Kidney (tissue), 22 donors: ENCODE measurements at places on chromosomes 1 and 21.

- H3K27ac ChIP-seq: no peak overlapping the region
- no peak for DNase-seq
- H3K36me3 ChIP-seq: no peaks in the 10 kb centered on the region
Observed at GRCh38 chr1:76876655-76877395, 9.5 kb downstream of the ST6GALNAC5 start.

DNA sequence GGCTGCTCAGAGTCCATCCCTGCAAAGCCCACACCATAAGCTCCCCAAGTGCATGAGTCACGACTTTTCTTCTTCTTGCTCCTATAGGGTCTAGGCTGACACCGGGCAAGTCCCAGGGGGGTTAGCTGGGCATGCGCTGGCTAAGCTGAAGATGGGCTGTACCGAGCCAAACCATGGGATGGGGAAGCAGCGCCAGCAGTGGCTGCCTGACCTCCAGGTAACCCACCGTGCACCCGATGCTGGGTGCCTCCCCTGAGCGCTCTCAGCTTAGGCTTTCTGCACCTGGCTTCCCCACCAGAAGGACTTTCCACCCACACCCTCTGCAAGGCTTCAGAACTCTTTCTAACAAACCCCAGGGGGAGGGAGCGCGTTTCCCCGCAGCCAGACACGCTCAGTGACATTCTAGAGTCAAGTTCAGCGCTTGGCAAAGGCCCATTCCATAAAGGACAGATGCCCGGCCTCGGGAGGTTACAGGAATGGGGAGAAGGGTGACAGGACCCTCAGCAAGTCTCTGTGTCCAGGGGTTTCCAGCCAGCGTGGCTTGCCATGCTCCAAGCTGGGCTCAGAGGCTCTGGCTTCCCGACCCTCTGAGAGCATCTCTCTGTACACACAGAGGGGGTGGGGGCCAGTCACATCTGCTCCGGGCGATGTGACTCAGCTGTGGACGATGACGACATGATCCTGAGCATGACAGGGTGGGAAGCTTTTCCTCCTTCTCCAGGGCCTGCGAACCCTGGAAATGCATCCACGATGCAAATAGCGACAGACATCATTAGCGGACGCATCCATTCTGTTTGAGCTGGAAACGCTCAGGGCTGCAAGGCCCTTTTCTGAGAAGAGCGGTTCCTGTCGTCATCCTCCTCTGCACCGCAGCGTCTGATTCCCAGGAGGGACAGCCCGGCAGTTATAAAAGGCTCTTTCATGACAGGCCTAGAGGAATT is 107.8 kb downstream of the SIK1 start:
- H3K27me3 ChIP-seq: no peaks in the 10 kb centered on the region
- DNase-seq: no peak
- no peak overlapping the region for H3K4me3 ChIP-seq
- H3K36me3 ChIP-seq: no peaks in the 10 kb centered on the region

- no peaks in the 10 kb centered on the region for H3K36me3 ChIP-seq
- no peak for DNase-seq
- H3K27ac ChIP-seq: no peak overlapping the region
- no peaks in the 10 kb centered on the region for H3K27me3 ChIP-seq
- H3K4me3 ChIP-seq: peak overlapping the region; percentile 30
- no peaks in the 10 kb centered on the region for H3K4me1 ChIP-seq
Observed at GRCh38 chr1:19811206-19811851, 3.8 kb downstream of the RNF186 start.

- no peak overlapping the region for H3K27ac ChIP-seq
- H3K4me1 ChIP-seq: no peaks in the 10 kb centered on the region
- DNase-seq: no peak
- no peaks in the 10 kb centered on the region for H3K36me3 ChIP-seq
Observed at GRCh38 chr1:106831511-106831910, 225.0 kb upstream of the PRMT6 start.

GRCh38 chr21:36582271-36582670 is 102.3 kb upstream of the CLDN14 start:
- no peaks in the 10 kb centered on the region for H3K36me3 ChIP-seq
- H3K4me3 ChIP-seq: no peak overlapping the region
- no peak for DNase-seq
- H3K27me3 ChIP-seq: no peaks in the 10 kb centered on the region
- no peak overlapping the region for H3K27ac ChIP-seq

DNA sequence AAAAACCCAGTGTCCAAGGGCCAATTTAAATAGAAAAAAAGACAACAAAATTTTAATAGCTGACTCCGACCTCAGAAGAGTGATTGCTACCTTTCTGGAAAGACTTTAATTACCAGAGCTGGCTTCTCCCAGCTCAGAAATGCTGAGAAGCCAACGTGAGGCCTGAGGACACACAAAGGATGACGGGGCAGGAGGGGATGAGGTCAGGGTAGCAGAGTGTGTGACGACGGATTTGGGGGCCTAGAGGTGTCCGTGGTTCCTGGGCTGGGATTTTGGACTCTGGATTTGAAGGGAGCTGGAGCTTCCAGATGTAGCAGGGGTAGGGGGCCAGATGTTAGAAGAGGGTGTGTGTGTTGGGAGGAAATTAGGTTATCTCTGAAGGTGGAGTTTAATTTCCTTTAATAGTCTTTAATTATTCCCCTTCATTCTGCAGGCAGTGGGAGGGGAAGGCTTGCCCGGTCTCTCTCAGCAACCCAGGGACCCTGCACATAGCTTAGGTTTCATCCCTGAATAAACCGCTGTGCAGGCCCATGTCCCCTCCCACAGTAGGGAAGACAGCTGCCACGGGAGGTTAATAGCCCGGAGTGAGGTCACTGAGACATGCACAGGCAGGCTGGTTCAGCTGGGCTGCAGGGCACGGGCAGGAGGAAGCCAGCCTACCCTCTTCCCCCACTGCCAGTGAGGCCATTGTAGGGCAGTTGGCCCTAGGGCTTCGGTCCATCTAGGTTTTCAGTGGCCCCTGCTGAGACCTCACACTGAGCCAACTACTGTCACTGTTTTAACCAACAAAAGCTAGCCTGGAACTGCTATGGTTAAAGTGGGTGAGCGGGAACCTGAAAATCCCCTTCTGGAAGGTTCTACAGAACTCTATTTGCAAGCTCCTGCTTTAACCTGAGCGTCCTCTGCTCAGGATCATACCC is 3.8 kb upstream of the PADI3 start:
- H3K36me3 ChIP-seq: no peaks in the 10 kb centered on the region
- H3K27ac ChIP-seq: no peak overlapping the region
- no peak overlapping the region for H3K4me3 ChIP-seq
- DNase-seq: peak; percentile 88
- H3K27me3 ChIP-seq: peaks cover 7% of the 10 kb centered on the region
- no peaks in the 10 kb centered on the region for H3K4me1 ChIP-seq

- H3K4me3 ChIP-seq: no peak overlapping the region
- no peaks in the 10 kb centered on the region for H3K27me3 ChIP-seq
Observed at GRCh38 chr21:42533306-42533962, 19.8 kb downstream of the SLC37A1 start.

DNA sequence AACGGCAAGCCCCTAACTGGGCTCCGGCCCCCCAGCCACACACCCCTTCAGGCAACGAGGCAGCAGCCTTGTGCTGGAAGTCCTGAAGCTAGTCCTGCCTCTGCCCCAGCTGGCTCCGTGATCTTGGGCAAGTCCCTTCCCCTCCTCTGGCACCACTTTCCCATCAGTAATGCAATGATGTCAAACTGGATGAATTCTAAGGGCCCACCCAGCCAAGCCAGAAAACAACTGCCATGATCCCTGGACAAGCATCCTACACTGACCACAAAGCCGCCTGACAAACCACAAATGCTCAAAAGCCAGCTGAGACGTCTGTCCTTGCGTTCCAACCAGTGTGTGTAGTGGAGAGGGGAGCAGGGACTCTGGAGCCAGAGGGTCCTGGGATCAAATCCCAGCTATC is 26.8 kb downstream of the IFFO2 start:
- no peaks in the 10 kb centered on the region for H3K4me1 ChIP-seq
- H3K27ac ChIP-seq: no peak overlapping the region
- DNase-seq: no peak
- no peaks in the 10 kb centered on the region for H3K36me3 ChIP-seq
- H3K4me3 ChIP-seq: no peak overlapping the region

GRCh38 chr1:9317072-9317471 is 24.4 kb downstream of the SPSB1 start:
- no peaks in the 10 kb centered on the region for H3K36me3 ChIP-seq
- no peak overlapping the region for H3K27ac ChIP-seq
- no peaks in the 10 kb centered on the region for H3K27me3 ChIP-seq
- H3K4me1 ChIP-seq: peaks cover 21% of the 10 kb centered on the region

DNA sequence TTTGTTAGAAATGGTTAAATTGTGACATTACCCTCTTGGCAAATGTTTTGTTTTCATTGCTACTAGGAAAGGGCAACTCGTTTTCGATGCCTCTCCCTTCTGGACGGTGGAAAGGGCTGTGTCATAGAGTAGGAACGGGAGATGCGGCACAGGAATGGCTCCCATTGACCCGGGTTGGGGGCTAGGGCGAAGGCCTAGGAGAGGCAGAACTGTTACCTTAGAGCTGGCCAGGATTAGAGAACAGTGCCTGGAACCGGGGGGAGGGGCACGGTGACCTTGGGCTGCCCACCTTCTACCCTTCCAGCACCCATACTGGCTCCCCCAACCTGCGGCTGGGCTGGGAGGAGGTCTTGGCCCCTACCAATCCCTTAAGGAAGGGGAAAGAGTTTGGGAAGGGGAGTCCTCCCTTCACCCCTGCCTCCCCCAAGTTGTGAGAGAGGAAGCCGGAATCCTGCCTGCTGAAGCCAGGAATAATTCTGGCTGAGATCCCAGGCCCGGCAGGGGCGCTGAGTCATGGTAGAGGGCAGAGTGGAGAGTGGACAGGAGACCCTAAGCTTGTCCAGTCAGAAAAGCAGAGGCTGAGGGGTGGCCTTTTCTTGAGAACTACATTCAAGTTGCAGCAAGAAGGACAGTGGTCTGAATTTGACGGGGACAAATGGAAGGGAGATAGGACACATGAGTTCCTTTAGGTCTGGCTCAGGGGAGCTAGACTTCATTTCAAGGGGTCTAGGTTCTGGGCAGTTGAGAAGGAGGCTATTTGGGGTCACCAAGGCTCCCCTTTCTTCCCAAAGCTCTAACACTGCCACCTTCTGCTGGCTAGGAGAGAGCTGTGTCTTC is 8.2 kb downstream of the LMNA start:
- H3K4me3 ChIP-seq: peak overlapping the region; percentile 45
- peaks cover 12% of the 10 kb centered on the region for H3K4me1 ChIP-seq
- H3K27me3 ChIP-seq: no peaks in the 10 kb centered on the region
- no peaks in the 10 kb centered on the region for H3K36me3 ChIP-seq
- peak overlapping the region; percentile 95 for H3K27ac ChIP-seq
- DNase-seq: peak; percentile 53

GRCh38 chr1:178538192-178538916 is 25.4 kb downstream of the TEX35 start:
- H3K4me3 ChIP-seq: no peak overlapping the region
- no peaks in the 10 kb centered on the region for H3K27me3 ChIP-seq
- DNase-seq: no peak
- peaks cover 8% of the 10 kb centered on the region for H3K4me1 ChIP-seq
- no peak overlapping the region for H3K27ac ChIP-seq

GRCh38 chr1:11929849-11930248 is 3.6 kb upstream of the KIAA2013 start:
- H3K36me3 ChIP-seq: no peaks in the 10 kb centered on the region
- peaks cover 4% of the 10 kb centered on the region for H3K4me1 ChIP-seq
- DNase-seq: peak; percentile 80
- H3K4me3 ChIP-seq: no peak overlapping the region
- H3K27ac ChIP-seq: no peak overlapping the region
- H3K27me3 ChIP-seq: no peaks in the 10 kb centered on the region

DNA sequence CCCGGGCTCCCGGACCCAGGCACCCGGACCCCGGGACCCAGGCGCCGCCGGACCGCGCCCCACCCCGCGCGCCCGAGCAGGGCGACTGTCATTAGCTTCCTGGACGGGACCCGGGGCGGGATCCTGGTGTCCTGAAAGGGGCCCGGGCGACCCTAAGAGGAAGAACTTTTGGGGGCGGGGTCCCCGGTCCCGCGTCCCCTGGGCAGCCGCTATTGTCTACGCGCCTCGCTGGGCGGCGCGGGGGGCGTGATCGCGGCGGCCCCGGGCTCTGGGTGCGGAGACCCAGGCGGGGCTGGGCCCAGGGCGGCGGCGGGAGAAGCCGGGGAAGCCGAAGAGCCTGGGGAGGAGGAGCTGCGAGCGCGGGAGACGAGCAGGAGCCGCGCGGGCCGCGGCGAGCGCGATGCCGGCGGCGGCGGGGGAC is 465 bp downstream of the HUNK start:
- no peaks in the 10 kb centered on the region for H3K36me3 ChIP-seq
- no peak overlapping the region for H3K4me3 ChIP-seq
- H3K27ac ChIP-seq: peak overlapping the region; percentile 20
- peaks cover 3% of the 10 kb centered on the region for H3K4me1 ChIP-seq
- DNase-seq: no peak

DNA sequence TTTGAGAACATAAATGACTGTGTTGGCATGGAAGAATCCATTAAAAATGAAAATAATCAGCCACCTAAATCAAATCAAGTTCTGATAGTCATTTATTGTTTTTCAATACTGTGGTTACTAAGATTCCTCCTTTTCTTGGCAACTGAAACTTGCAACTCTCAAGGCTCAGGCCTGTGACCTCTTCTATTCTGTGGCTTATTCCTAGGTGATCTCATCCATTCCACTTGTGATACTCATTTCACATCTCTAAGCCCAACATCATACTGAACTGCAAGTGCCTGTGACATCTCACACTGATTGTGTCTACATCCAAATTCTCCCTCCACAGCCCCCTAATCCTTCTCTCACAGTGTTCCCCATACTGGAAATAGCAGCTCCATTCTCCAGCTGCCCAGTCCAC is 4.8 kb upstream of the ST6GALNAC5 start:
- H3K36me3 ChIP-seq: no peaks in the 10 kb centered on the region
- DNase-seq: no peak
- no peaks in the 10 kb centered on the region for H3K4me1 ChIP-seq
- no peaks in the 10 kb centered on the region for H3K27me3 ChIP-seq
- H3K4me3 ChIP-seq: no peak overlapping the region

- no peaks in the 10 kb centered on the region for H3K27me3 ChIP-seq
- H3K4me3 ChIP-seq: no peak overlapping the region
- H3K4me1 ChIP-seq: peaks cover 15% of the 10 kb centered on the region
- peaks cover 3% of the 10 kb centered on the region for H3K36me3 ChIP-seq
Observed at GRCh38 chr1:15577691-15578090, 7.2 kb downstream of the AGMAT start.

GRCh38 chr1:234154320-234155251 is 218.7 kb upstream of the COA6 start:
- no peaks in the 10 kb centered on the region for H3K4me1 ChIP-seq
- no peak for DNase-seq
- H3K27ac ChIP-seq: no peak overlapping the region
- no peaks in the 10 kb centered on the region for H3K36me3 ChIP-seq
- no peak overlapping the region for H3K4me3 ChIP-seq
- no peaks in the 10 kb centered on the region for H3K27me3 ChIP-seq

GRCh38 chr1:108865316-108865910 is 8.5 kb upstream of the AKNAD1 start:
- no peak overlapping the region for H3K4me3 ChIP-seq
- H3K27ac ChIP-seq: no peak overlapping the region
- no peaks in the 10 kb centered on the region for H3K4me1 ChIP-seq
- no peaks in the 10 kb centered on the region for H3K36me3 ChIP-seq
- H3K27me3 ChIP-seq: no peaks in the 10 kb centered on the region
- DNase-seq: peak; percentile 33

GRCh38 chr1:208077232-208078075 is 166.5 kb upstream of the CD34 start:
- no peaks in the 10 kb centered on the region for H3K4me1 ChIP-seq
- no peaks in the 10 kb centered on the region for H3K36me3 ChIP-seq
- no peak overlapping the region for H3K4me3 ChIP-seq
- no peak overlapping the region for H3K27ac ChIP-seq
